ENCODE measurements at places on chromosomes 12 and 14.

- DNase-seq, result peak; percentile 52
Measured at GRCh38 chr12:57069523-57069922, 9.1 kb downstream of the NEMP1 start.

- no peak for DNase-seq
Measured at GRCh38 chr14:34075826-34076225, 125.0 kb upstream of the EGLN3 start.

DNA sequence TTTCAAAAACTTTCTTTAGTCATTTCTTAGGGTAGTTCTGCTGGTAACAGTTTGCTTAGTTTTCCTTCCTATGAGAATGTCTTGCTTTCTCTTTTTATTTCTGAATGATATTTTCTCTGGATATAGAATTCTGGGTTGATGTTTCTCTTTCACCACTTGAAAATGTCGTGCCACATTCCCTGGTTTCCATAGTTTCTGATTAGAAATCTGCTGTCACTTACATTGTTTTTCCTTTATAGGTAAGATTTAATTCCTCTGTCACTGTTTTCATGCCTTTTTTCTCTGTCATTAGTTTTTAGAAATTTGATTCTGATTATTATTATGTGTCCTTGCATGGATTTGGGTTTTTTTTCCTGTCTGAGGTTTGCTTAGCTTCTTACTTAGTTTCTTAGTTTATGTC, 77.3 kb upstream of the PCNX4 start:
- no peak for DNase-seq

GRCh38 chr12:107429006-107429705, 256.4 kb upstream of the PWP1 start:
- DNase-seq, result no peak

DNA sequence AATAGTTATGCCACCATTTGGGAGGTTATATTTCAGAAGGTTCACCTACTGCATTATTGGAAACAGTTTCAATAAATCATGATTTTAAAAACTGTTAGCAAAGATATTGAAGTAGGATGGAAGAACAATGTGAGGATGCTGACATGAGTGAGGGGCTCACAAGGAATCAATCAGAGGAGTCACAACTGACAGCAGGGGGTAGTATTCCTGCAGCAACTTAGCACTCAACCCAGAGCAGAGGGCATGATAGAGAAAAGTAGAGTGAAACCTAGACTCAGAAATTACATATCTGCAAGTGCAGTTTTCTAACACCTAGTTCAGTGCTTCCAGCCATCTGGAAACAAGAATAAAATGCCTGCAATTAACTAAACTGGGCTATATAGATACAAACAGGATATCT, 772.5 kb upstream of the USP15 start:
- no peak for DNase-seq

DNA sequence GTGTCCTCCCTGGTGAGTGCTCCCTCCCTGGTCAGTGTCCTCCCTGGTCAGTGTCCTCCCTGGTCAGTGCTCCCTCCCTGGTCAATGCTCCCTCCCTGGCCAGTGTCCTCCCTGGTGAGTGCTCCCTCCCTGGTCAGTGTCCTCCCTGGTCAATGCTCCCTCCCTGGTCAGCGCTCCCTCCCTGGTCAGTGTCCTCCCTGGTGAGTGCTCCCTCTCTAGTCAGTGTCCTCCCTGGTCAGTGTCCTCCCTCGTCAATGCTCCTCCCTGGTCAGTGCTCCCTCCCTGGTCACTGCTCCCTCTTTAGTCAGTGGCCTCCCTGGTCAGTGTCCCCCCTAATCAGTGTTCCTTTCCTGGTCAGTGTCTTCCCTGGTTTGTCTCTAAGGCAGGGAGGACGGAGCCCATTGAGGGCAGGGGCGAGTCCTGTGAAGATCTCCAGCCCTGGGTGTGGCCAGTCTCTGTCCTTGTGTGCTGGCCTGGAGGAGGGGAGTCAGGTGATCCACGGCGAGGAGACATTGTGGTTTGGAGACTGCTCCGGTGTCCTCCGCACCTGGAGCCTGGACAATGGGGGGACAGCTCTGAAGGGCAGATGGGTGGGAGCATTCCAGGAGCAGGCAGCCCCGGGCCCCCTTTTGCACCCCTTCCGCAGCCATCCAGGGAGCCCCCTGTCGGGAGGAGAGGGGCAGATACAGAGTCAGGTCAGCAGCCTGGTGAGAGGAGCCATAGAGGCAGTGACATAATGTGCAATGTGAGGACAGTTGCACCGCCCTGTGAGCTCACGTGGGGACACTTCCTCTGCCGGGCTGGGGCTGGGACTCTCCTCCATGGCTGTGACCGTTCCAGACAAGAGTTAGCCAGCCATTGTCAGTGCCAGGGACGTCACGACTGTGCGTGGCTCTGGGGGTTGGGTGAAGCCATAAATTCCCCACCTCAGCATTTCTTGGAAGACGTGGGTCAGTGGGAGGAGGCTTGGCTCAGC, 93.4 kb downstream of the ADGRD1 start:
- DNase-seq, result no peak

Data from HuH-7 (cell line).